T-helper 9 cell (primary cell): ENCODE measurements at places on chromosomes 2 and 18.

- DNase-seq, result no peak
Observed at GRCh38 chr2:214169736-214170135, 241.1 kb upstream of the VWC2L start.

- DNase-seq, result no peak
Observed at GRCh38 chr2:159811232-159811631, 13.2 kb upstream of the CD302 start.

DNA sequence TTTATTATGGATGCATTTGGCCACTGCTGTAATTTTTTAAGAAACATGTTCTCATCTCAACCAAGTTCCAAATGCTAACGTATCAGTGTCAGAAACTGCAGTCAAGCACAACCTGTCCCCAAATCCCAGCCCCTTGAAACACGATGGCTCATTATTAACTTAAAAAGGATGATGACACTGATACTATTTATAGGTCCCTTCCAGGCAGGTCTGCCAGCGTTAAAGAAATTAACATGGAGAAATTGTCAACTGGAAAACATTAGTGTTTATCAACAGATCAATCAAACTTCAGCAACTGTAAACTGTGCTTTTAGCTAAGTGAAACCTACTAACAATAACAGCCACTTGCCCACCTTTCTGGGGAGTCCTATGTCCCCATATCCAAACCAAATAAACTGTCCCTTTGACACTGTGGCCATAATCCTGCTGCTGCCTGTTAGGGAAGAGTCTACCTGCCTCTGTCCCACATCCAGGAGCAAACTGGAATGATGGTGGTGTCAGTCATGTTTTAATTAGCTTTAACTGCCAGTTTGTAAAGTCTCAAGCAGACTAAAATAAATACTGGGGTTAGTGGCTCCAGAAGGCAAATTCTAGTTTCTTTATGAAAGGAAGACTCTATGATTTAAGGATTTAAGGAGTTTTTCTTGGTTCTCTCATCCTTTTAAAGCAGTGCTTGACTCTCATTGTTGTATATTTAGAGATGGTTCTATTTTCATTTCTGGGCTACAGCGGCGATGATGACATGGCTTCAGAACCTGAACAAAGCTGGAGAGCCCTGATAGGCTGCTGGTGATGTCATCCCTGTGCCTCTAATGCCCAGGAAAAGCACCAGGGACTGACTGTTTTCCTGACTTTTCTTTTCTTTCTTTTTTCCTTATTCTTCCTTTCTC, 583.6 kb upstream of the PIK3C3 start:
- DNase-seq, result no peak

- no peak for DNase-seq
Observed at GRCh38 chr2:64881037-64881492, 108.1 kb upstream of the SLC1A4 start.

DNA sequence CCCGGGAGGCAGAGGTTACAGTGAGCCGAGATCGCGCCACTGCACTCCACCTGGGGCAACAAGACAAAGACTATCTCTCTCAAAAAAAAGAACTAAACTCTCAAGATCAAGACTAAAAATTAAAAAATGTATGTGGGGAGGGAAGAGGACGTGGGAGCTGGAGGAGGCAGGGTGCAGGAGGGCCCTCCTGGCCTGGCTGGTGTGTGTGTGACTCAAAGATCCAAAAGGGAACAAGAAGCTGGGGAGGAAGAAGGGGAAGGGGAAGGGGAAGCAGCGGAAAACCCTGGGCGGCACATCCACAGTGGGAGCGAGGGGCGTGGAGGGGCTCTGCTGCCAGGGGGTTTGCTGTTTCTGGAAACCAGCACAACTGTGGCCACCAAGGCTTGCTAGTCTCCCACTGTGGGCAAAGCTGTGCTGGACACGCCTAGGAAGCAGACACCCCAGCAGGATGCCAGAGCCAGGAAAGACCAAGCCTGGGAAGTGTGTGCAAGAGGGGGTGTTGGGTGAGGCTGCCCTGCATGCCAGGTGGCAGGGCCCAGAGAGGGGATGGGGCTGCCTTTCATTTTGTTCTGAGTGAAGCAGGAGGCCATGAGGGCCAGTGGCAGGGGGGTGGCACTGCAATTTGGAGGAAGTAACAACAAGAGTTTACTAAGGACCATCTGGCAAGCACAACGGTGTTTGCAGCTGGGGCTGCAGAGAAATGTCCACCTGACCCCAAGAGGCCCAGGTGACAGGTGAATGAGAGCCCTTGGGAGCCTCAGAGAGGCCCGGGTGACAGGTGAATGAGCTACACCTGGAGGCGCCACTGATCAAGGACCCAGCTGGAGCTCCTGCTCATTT, 44.5 kb downstream of the ANO7 start:
- no peak for DNase-seq

DNA sequence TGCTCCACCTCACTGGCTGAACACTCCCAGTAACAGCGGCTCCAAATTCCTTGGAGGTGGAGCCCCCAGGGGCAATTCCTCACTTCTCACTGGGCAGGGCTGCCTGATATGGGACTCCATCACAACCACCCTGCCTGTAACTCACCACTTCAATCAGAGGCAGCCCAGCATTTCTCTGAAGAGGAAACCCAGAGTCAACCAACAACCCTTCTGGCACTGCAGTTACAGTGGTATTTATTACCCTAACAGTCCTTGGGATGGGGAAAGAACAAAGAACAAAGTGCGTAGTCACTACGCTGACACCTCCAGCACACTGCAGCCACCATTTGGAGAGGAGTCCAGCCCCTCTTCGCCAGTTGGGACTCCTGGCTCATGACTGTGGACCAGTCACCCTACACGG, 85.7 kb upstream of the GALNT13 start:
- no peak for DNase-seq

DNA sequence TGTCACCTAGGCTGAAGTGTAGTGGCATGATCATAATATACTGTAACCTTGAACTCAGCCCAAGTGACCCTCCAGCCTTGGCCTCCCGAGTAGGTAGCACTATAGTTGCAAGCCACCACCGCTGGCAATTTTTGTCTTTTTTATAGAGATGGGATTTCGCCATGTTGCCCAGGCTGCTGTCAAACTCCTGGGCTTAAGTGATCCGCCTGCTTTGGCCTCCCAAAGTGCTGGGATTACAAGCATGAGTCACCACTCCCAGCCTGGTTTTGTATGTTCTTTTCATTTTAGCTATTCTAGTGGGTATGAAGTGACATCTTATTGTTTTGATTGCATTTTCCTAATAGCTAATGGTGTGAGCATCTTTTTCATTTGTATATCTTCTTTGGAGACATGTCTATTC, 11.3 kb upstream of the EXOC6B start:
- DNase-seq, result no peak
